Amniotic epithelial cell (primary cell): ENCODE measurements at places on chromosomes 4 and X.

DNA sequence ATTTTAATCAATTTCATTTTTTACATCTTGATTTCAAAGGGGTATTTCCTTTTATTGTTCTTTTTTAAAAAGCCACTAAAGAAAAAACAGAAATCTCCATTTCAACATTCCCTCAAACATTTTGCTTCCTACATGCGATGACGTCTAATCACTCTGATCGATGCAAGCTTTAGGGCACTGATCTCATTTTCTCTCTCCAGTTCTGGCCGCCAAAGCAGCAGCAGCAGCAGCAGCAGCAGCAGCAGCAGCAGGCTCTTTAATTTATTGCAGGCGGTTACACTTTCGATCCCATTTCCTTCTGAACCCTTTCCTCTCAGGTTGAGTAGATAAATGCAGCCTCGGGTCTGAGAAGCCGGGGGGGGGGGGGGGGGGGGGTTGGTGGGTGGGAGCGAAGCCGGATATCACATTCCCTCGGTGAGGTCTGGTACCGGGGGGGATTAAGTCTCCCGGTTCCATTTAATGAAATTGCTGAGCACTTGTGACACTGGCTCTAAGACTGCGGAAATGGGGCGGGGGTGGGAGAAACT lies 3.4 kb upstream of the PCDH7 start:
- DNase-seq, result peak; percentile 42

GRCh38 chr4:70182517-70183167 lies 12.9 kb upstream of the ODAM start:
- no peak for DNase-seq

DNA sequence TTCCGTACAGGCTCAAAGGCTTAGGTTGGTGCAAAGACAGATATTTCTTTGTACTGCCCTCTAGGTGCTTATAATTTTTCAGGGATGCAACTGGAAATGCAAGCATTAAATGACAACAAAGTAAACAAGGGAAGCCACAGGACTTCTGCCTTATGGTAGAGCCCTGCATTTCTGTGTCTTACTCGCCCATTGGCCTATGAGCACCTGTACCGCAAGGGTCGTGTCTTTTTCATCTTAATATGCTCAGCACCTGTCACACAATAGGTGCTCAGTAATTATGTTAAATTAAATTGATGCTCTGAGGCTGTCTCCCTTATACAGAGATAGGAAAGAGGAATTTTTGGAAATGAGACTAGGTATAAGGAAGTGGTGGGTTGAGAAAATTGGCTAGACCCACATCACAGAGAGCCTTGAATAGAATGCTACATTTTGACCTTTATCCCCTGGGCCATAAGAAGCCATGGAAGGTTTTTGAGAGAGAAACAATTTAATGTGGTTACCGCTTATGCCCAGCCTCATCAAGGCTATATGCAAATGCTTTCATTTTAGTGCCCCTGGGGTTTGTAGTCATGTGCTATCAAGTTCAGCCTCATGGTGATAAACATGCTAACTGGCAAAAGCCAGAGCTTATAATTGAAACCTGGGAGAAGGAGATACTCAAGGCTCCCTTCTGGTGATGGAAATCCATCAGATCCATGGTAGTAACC lies 16.3 kb downstream of the VSIG4 start:
- no peak for DNase-seq

DNA sequence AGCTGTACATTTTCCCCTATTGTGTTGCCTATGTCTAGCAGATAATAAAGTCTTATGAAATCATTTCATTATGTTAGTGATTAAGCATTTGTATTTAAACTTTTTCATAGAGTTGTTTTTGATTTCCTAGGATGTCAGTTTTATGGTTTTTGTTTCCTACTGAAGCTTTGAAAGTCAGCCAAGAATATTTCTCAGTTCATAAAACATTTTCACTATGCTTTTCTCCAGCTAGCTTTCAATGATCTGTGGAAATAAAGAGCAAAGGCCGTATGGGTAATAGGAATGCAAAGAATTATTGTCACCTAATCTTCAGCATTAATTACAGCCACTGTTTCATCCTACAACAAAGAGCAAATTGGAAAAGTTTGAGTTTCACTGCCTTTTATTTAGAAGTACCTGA lies 145.7 kb upstream of the NUDT6 start:
- DNase-seq, result no peak

DNA sequence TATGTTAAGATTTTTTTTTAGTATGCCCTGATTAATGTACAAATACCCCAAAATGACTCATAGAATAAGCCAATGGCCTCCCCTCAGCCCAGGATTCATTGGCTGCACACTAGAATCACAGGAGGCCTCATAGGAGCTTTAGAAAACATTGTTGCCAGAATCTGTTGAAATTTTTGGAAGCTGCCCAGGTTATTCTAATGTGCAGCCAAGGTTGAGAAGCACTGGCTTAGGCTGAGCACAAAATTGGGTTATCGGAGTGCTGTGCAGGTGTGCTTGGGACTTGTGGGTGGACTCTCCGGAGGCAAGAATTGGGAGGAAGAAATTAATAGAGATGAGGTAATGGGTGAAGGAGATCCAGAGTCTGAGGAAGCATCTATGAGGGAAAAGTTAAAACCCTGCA lies 41.3 kb upstream of the VCX start:
- no peak for DNase-seq

- DNase-seq, result no peak
Observed at GRCh38 chrX:119648421-119648775, 42.2 kb upstream of the NKRF start.

- DNase-seq, result no peak
Observed at GRCh38 chr4:119692001-119692400, 63.4 kb upstream of the PDE5A start.

GRCh38 chrX:110536816-110537215 lies 178.2 kb downstream of the RTL9 start:
- DNase-seq, result no peak

DNA sequence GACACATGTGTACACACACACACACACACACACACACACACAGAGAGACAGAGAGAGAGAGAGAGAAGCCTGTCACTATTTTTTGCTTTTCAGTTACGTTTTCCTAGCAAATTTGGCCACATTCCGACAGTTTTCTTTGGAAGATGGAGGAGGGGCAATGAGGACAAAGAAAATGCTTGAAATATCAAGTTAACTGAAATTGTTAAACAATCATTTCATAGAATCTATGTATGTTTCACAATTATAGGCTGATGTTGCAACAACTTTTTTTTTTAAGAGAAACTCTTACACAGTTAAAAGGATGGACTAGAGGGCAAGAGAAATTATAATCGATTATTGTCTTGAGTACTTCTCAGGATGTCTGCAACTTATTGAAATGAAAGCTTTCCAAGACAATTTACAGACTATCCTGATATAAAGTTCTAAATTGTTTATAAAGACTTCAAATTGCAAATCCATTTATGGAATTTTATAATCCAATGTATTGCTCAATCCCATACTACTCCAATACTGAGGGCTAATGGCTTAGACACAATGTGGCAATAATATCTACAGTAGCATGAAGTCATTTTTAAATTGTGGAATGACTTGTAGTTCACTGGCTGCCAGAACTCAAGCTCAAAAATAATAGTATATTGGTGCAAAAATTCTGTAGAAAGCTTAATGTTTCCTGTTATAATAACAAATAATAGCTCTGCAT lies 647.0 kb upstream of the PCDH7 start:
- peak; percentile 17 for DNase-seq

DNA sequence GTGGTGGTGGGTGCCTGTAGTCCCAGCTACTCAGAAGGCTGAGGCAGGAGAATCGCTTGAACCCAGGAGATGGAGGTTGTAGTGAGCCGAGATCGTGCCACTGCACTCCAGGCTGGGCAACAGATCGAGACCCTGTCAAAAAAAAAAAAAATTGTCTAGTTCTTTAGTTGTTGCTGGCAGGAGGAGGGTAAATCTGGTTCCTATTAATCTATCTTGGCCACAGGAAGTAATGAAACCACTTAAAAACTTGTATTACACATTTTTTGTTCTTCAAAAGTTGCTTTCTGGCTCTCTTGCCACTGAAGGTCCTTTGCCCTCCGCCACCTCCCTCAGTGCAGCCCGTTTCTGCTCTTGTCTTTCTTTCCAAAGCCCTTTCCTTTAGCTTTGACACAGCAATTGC lies 102.9 kb upstream of the ARSJ start:
- DNase-seq, result no peak

DNA sequence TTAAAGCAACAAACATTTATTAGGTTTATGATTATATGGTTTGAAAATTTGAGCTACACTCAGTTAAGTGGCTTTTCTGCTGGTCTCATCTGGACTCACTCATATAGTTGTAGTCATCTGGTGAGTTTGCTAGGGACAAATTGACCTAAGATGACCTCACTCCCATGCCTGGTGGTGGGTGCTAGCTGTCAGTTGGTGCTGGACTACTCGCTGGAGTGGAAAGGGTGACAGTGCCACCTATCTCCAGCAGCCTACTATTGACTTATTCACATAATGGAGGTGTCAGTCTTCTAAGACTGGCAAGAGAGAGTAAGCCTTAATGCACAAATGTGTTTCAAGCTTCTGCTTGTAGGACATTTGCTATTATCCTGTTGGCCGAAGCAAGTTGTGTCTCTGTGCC lies 88.2 kb downstream of the TASL start:
- no peak for DNase-seq
